ENCODE measurements at places on chromosomes 16 and 17. TPM values are rescaled to one million over a fixed set of nuclear protein-coding genes. Genes with fewer than 3 reads are reported as not detected.

SOCS3 gene
- 53.3 TPM for polyA plus RNA-seq

BICDL2 gene
- 325 TPM for polyA plus RNA-seq

DNA sequence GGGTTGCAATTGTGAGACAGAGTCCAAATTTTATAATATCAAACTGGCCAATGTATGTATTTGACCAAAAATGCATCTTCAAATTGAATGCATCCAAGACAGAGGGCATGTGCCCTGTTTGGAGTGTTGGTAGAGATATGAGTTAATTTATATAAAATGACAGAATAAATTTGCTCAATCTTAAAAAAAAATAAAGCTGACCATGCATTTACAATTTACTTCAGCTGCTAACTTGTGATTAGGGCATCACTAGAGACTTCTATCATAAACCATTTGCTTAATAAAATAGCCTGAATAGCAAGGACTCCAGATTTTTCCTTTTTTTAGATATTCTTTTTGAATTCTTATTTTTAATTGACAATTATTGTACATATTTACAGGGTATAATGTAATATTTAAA is 1345.8 kb downstream of the CDH11 start:
- no peaks in the 10 kb centered on the region for H3K27me3 ChIP-seq
- H3K27ac ChIP-seq: no peak overlapping the region
- DNase-seq: no peak
- H3K36me3 ChIP-seq: no peaks in the 10 kb centered on the region
- H3K4me3 ChIP-seq: no peak overlapping the region

GRCh38 chr17:62653826-62654761 is 26.6 kb downstream of the MRC2 start:
- H3K4me1 ChIP-seq: no peaks in the 10 kb centered on the region
- no peaks in the 10 kb centered on the region for H3K27me3 ChIP-seq
- no peak overlapping the region for H3K27ac ChIP-seq
- no peak for DNase-seq
- no peak overlapping the region for H3K4me3 ChIP-seq

DNA sequence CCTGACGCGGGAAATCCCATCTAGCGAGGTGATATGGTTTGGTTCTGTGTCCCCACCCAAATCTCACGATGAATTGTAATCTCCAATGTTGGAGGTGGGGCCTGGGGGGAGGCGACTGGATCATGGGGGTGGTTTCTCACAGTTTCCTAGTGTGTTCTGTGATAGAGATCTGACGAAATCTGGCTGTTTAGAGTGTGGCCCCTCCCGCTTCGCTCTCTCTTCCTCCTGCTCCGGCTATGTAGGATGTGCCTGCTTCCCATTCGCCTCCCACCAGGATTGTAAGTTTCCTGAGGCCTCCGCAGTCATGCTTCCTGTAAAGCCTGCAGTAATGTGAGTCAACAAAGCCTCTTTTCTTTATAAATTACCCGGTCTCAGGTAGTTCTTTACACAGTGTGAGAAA is 31.6 kb downstream of the IFT140 start:
- H3K4me3 ChIP-seq: no peak overlapping the region
- H3K27ac ChIP-seq: no peak overlapping the region
- no peaks in the 10 kb centered on the region for H3K36me3 ChIP-seq
- H3K4me1 ChIP-seq: no peaks in the 10 kb centered on the region
- no peak for DNase-seq

DNA sequence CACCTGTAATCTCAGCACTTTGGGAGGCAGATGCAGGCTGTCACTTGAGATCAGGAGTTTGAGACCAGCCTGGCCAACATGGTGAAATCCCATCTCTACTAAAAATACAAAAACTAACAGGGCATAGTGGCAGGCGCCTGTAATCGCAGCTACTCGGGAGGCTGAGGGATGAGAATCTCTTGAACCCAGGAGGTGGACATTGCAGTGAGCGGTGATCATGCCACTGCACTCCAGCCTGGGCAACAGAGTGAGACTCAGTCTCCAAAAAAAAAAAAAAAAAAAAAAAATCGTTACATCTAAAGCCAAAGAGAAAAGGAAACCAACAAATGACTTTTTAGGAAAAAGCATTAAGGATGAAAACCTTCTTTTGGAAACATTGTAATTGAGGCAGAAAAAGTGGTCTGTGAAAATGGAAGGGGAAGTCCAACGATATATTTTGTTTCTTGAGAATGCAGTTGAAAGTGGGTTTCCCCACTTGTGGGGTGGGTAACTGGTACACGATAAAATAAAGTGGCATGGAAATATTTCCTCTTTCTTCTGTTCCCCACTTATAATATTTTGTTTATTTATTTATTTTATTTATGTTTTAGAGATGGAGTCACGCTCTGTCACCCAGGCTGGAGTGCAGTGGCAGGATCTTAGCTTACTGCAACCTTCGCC is 2.6 kb downstream of the SNX29 start:
- DNase-seq: no peak
- H3K4me3 ChIP-seq: no peak overlapping the region
- H3K36me3 ChIP-seq: no peaks in the 10 kb centered on the region

All from pancreas (tissue), 10 donors.